ENCODE measurements at places on chromosomes 2 and 18.

DNA sequence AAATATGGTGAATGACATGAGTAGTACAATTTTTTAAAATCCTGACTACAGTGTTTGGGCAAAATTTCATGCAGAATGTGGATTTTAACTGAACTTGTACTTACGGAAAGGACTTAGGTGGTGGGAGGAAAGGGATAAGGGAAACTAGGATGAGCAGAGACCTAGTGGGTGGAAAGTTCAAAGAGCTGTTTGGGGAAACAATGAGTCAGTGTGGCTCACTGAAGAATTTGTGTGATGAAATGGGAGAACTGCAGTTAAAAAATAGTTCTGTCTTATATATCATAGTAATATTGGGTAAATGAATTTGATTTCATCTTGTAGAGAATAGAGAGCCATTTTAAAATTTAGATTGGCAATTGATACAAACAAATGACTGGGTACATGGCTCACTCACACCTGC lies 220.1 kb upstream of the CTAGE1 start:
- DNase-seq, result no peak

DNA sequence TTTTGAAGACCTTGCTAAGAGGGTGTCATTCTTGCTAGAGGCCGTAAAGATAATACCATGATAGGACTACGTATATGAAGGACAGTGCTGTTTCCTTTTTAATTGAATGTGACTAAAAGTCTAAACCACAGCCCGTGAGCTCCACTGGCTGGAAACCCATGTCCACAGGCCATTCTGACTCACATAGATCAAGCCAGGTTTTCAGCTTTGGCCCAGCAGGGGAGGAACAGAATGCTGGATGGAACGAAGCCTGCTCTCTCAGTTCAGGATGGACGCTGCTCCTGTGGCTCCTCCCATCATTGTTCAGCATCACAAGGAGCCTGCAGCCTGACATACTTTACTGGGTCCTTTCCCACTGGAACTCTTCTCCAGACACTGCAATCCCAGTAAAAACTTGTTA lies 47.6 kb downstream of the ALPK2 start:
- no peak for DNase-seq

DNA sequence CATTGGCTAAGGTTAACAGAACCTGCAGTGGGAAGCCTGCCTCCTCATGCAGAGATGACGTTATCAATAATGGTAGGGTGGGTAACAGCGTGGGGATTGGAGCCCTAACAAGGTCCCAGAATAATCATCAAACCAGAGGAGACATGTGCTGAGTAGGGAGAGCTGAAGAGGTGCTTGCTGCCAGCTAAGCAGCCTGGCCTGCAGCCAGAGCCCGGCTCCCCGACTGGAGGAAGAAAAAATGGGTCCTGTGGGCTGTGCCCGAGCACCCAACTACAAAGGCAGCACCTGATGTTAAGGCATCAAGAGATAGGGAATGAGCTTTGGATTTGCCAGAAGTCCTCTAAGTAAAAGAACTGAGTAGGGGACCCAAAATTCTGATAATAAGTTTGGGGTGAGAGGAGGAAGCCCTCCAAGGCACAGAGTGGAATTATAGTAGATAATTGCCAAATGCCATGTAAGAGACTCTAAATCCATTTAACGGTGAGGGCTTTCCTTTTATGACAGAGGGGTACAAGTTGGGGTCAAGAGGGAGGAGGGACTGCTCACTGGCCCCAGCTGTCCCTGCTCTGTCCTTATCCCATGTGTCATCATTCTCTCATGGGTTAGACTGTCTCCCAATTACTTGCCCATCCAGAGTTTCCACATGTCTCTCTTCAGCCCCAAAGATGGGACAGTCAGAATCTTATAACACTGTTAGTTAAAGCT lies 156.1 kb downstream of the ANTXR1 start:
- no peak for DNase-seq

- DNase-seq, result no peak
These were observed 150.6 kb downstream of the TMX3 start for GRCh38 chr18:68564351-68564750.

DNA sequence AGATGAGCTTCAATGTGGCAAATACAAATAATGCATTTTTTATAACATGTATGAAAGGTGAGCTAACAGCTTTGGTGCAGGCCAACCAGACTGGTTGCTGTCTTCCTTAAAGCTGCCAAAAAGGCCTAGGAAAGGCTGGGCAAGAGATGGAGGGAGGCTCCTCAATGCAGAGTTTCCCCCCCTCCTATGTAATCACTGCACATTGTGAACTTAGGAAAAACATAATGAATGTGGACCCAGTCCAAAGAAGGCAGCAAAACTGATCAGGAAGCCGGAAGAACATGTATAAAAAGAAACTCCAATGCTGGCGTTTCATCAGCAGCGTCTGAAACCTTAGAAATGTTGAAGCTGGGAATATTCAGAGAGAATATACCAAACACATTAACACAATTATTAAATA lies 84.2 kb upstream of the LYPD6 start:
- DNase-seq, result no peak

- no peak for DNase-seq
These were observed 536.1 kb downstream of the SLC4A3 start for GRCh38 chr2:220163486-220163885.

DNA sequence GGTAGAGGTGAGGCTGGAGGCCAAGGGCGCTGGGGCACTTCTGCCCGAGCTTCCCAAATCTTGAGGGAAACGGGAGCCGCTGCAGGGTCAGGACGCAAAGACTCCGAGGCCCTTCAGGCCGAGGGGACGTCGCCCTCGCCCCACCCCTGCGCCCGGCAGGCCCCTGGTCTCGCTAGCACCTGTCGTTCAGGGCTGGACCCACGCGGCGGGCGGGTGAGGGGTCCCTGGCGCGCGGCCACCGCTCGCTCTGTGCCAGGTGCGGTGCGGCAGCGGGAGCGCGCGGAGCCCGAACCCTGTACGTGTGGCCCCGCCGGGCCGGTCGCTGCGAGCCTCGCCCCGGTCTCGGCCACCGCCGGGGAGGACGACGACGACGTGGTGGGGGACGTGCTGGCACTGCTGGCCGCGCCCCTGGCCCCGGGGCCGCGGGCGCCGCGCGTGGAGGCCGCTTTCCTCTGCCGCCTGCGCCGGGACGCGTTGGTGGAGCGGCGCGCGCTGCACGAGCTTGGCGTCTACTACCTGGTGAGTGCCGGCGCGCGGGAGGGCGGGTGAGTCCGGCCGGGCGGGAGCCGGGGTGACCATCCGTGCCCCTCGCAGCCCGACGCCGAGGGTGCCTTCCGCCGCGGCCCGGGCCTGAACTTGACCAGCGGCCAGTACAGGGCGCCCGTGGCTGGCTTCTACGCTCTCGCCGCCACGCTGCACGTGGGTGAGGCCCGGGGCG lies 4.9 kb downstream of the ERFE start:
- no peak for DNase-seq

- no peak for DNase-seq
These were observed 146.0 kb upstream of the SERTAD2 start for GRCh38 chr2:64799592-64800252.

DNA sequence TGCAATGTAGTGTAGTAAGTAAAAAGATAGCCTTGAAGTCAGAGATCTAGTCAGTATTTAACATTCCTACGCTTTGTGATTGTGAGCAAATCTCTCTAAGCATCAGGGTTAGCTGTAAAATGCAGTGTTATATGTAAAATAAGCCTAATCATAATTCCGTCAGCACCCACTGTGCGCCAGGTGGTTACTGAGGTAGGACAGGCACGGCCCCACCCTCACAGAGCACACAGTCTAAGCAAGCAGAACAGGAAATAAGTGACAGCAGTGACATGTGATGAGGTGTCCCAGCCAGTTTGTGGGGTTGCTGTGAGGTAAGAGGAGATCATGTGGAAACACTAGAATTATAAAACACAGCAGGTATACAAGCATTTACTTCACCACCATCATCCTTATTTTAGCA lies 267.1 kb downstream of the ICOS start:
- DNase-seq, result no peak

DNA sequence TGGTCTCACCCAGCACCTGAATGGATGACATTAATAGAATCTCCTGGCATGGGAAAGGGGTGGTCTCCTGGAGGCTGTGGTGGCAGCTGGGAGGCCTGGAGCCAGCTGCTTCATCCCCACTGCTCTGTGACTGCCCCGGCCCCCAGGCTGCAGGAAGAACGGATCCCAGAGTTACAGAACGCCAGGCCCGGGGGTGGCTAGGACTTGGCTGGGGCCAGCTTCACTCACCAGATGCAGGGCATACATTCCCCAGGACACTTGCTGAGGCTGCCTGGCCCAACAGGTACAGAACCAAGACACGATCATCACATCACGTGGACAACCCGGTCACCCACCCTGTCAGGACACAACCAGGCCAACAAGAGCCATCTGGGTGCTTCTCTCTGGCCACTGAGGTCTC lies 178.6 kb upstream of the SALL3 start:
- no peak for DNase-seq

DNA sequence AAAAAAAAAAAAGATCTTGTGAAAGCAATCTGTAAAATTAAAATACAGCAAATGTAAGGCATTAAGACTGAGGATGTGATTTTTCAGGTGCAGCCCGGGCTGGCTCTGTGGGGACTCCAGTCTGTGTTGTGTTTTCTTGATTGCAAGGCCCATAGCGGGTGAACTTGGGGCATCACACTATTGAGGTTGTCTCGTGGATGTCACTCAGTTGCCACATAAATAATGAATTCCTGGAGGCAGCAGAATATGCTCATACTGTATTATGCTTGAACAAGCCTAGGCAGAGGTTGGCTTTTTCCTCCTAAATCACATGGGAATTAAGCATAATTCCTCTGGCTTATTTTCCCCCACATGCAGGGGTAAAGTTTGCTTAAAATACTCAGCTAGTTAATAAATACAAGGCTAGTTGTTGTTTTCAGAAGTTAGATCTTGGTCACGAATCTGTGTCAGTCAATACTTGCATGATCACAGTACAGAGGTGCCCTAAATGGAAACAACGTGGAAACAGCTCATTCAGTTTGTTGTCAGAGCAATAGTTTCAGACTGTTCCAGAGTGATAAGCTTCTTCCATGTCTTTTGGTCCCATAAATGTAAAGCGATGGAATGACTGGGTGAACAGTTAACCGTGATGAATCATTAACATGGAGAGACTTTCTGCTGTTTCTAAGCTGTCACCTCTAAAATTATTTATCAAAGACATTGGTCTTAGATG lies 16.4 kb downstream of the GEMIN6 start:
- DNase-seq, result no peak

- no peak for DNase-seq
These were observed 24.5 kb upstream of the SPRED2 start for GRCh38 chr2:65456886-65457285.

GRCh38 chr2:166614029-166614428 lies 120.0 kb upstream of the SCN7A start:
- DNase-seq, result no peak

- DNase-seq, result no peak
These were observed 111.7 kb downstream of the HIBCH start for GRCh38 chr2:190207930-190208329.

- DNase-seq, result no peak
These were observed 34.3 kb upstream of the PPP1CB start for GRCh38 chr2:28717339-28717758.

- no peak for DNase-seq
These were observed 46.1 kb downstream of the CDCA7 start for GRCh38 chr2:173400760-173401159.

GRCh38 chr18:7417727-7418126 lies 149.4 kb upstream of the PTPRM start:
- no peak for DNase-seq

- no peak for DNase-seq
These were observed 54.7 kb upstream of the ID2 start for GRCh38 chr2:8627019-8627691.

- no peak for DNase-seq
These were observed 157.4 kb downstream of the TAF4B start for GRCh38 chr18:26383454-26384270.

- DNase-seq, result no peak
These were observed 13.3 kb downstream of the SLC25A12 start for GRCh38 chr2:171880774-171881173.

- DNase-seq, result no peak
These were observed 196.1 kb downstream of the FAM210A start for GRCh38 chr18:13530033-13530878.

- DNase-seq, result no peak
These were observed 205.9 kb upstream of the ARL4C start for GRCh38 chr2:234702731-234703225.

DNA sequence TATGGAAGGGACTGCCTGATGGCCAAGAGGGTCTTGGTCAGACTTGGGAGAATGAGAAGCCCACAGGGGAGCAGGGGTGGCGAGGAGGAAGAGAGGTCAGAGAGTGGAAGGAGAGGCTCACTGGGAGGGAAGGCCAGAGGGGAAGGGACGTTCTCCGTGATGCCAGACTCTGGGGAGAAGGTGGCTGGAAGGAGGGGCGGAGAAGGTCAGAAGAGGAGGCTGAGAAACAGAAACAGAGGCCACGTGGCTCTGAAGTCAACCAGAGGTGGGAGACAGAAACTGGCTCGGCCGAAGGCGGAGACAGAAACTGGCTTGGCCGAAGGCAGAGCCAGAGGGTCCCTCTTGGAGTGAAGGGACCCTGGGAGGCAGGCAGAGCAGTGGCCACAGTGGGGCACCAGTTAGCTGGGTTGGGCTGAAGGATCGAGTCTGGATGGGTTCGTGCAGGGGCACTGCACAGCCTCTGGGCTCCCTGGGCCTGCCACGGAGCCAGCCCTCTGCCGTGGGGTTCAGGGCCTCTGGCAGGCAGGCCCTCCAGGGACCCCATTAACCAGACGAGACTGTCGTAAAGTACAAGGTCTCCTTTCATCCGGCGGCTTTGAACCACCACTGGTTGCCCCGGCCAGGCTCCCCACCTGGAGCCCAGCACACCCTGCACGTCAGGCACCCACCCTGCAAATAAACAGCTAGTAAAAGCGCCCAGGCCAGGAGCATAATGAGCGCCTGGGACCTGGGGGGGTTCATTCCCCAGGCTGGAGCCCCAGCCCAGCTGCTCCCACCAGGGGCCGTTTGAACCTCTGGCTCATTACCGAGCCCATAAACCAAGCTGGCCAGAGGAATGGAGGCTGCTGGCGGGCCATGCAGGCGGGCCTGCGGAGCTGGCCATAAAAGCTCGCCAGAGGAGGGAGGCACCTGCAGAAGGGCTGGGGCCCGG lies 218.8 kb downstream of the DYSF start:
- no peak for DNase-seq

- no peak for DNase-seq
These were observed 40.6 kb downstream of the KIAA2012 start for GRCh38 chr2:202113571-202114142.

- DNase-seq, result no peak
These were observed 133.9 kb downstream of the ZNF532 start for GRCh38 chr18:58998401-58999203.

DNA sequence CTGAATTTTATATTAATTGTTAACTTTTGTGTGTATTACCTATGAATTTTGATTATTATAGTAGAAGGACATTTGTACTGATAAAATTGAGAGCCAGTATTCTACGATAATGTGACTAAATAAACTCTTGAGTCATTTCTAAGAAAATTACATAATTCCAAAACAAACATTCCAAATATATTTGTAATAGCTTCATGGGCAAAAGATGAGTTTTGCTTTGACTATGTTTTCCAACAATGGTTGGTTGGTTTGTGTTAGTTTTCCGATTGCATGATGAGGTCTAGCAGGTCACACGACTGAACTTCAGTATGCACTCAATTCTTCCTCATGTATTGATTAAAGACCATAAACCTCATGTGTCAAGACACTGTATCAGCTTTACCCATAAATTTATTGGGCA lies 71.7 kb upstream of the WDR75 start:
- DNase-seq, result no peak

- DNase-seq, result no peak
These were observed 14.9 kb upstream of the SOS1 start for GRCh38 chr2:39135690-39136259.

Data from activated CD8-positive, alpha-beta memory T cell treated with anti-CD3 and anti-CD28 coated beads for 1 hour (primary cell).